ENCODE measurements at places on chromosomes 3 and 15. TPM values are rescaled to one million over a fixed set of nuclear protein-coding genes. Genes with fewer than 3 reads are reported as not detected.

FSIP1 gene
- total RNA-seq = 1.3 TPM

FBXL2 gene
- 29.0 TPM for total RNA-seq

GOLGA6L1 gene
- total RNA-seq = not detected

ABI3BP gene
- 7.0 TPM for total RNA-seq

ANKRD34C gene
- not detected for total RNA-seq
